Right cardiac atrium (tissue), 5 donors: ENCODE measurements at places on chromosomes 6 and 20. TPM values are rescaled to one million over a fixed set of nuclear protein-coding genes. Genes with fewer than 3 reads are reported as not detected.

DNA sequence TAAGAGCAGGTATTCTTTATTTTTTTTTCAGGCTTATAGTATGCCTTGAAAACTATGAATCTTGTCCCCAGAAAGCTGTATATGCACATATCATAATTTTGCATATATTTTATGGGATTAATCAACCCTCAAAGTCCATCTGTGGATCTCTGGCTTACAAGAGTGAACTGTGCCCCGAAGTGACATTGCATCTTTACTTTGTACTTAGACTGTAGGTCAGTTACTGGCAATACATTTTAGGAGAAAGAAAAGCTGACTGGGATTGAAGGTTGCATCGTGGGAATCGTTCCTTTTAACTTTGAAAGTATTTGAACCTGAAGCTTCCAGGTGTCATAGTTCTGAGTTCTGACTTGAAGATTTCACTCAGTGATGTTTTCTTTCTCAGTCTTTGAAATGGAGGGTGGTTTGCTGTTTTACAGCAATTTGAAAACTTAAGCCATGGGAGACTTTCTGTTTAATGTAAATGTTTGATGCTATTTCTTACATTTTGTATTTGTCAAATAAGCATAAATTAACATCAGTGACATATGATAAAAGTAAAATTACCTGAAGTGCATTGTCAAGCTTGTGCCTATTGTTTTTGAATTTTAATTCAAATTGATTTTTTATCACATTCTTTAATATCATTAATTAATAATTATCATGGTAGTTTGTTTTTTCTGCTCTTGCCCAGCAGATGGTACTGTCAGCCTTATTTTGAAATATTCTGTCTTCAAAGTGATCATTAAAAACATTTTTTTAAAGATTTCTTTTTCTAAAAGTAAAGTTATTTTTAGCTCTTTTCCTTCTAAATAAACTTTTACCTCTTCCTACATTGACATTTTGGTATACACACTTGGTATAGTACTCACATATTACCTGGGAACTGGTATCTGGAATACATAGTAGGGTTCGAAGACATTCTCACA lies 29.0 kb downstream of the L3MBTL3 start:
- DNase-seq, result no peak

- DNase-seq, result no peak
These were observed 386.9 kb downstream of the PREX1 start for GRCh38 chr20:48440916-48441315.

- no peak for DNase-seq
These were observed 58.6 kb upstream of the SLC32A1 start for GRCh38 chr20:38665506-38666285.

DNA sequence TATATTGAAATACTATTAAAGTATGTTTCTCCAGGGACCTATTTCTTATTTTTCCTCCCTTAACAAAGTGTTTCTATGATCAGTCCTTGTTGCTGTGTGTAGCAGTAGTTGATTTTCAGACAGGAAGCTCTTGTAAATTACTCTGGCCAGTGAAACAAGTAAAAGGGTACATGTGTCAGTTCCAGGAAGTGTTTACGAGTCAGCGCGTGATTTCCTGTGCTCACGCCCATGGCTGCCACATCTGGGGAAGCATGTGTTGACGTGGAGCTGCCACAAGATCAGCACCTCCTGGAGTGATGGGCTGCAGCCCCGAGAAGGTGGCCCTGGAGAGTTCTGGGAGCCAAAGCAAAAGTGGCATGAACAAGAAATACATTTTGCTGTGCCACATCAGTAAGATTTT lies 38.6 kb upstream of the GGTLC1 start:
- peak; percentile 68 for DNase-seq

- peak; percentile 74 for DNase-seq
These were observed 1.3 kb downstream of the RGL2 start for GRCh38 chr6:33297406-33297955.

GRCh38 chr6:142884214-142885035 lies 60.6 kb downstream of the HIVEP2 start:
- no peak for DNase-seq

DNA sequence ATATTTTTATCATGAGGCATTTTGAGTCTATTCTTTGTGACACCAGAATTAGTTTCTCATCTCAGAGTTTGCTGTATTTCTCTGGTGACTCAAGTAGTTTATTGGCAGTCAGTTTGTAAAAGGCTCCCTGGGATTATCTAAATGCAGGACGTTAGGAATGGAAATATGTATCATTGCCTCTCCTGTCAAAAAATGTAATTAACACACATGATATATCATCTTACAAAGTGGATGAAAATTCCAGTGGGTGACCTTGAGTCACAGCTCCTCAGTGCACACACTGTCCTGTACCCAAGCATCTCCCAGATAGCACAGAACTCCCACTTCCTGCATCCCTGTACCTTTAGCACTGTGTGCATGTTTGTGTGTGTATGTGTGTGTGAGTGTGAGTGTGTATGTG lies 258.6 kb downstream of the LAMA2 start:
- no peak for DNase-seq

DNA sequence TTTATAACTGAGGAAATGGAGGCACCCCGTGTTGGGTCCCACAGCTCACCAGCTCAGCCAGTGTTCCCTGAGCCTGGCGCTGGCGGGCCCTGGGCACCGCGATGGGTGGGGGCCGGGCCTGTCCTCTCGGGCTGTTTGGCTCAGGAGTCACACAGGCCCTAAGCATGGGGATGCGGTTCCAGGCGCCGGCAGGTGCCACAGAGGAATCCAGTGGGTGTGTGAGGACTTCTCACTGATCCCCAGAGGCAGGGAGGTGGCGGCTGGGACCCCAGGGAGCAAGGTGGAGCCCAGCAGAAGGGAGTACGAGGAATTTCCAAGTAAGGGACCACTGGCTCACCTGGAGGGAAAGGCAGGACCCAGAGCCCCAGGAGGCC lies 57.5 kb downstream of the IRF4 start:
- DNase-seq, result no peak

- DNase-seq, result no peak
These were observed 195.5 kb downstream of the MAFB start for GRCh38 chr20:40493549-40493948.

GRCh38 chr6:81655696-81656095 lies 96.8 kb downstream of the TENT5A start:
- no peak for DNase-seq

GRCh38 chr6:13470238-13471140 lies 16.9 kb downstream of the GFOD1 start:
- no peak for DNase-seq

GRCh38 chr6:157045831-157046454 lies 268.8 kb downstream of the ARID1B start:
- DNase-seq, result no peak

GRCh38 chr6:113526995-113527394 lies 330.1 kb upstream of the MARCKS start:
- no peak for DNase-seq

- DNase-seq, result no peak
These were observed 170.2 kb downstream of the HAO1 start for GRCh38 chr20:7770046-7770445.

GRCh38 chr6:157036245-157036711 lies 259.1 kb downstream of the ARID1B start:
- peak; percentile 48 for DNase-seq

DNA sequence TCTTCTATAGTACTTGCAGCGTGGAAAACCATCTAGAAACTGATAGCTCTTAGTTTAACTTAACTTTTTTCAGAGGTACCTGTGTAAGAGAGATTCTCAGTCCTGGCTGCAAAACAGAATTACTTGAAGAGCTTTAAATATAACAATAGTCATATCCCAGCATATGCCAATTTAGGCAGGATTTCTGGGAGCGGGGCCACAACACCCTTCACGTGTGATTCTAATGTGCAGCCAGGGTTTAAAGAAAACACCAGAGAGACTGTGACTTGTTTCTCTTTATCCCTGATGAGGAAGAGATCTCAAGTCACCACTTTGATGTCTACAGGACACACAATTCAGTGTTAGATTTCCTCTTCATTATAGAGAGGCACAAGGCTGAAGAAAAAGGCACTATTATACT lies 103.7 kb downstream of the PDSS2 start:
- DNase-seq, result peak; percentile 49

DNA sequence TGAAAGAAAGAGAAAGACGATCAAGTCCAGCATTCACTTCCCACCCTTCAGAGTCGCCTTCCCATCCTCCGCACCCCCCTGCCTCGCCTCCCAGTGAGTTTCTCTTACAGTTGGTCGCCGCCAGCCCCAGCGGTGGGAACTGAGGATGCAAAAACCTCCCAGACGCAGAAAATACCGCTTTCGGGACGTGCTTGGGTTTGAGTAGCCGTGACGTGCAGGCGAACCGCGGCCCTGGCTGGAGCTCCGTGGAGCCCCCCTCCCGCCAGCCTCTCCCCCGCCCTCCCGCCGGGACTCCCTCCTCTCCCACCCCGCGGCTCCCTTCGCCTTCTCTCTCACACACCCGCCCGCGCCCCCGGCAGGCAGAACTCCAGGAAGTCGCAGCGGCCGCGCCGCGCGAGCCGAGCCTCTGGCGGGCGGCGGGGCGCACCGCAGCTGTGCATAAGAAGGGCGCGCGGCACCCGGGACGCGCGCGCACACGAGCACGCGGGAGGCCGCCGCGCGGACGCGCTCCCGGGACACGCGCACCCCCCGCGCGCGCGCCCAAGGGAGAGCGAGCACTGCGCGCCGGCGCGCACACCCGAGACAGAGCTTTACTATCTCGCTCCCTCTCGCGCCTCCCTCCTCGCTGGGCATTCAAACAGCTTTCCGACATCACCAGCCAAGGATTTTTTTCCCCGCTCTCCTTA lies at the start of gene ADGRB3:
Gene ADGRB3 (plus strand): TSS at position 557 of the 686 bp plus-strand sequence. CDS start 3,394 bp downstream, outside the sequence.
- DNase-seq, result peak; percentile 94

GRCh38 chr6:43932259-43933147 lies 162.5 kb downstream of the VEGFA start:
- peak; percentile 21 for DNase-seq

GRCh38 chr6:144347448-144347759 lies 62.3 kb downstream of the UTRN start:
- DNase-seq, result no peak

- peak; percentile 48 for DNase-seq
These were observed 204.7 kb upstream of the ARG1 start for GRCh38 chr6:131368198-131368911.

DNA sequence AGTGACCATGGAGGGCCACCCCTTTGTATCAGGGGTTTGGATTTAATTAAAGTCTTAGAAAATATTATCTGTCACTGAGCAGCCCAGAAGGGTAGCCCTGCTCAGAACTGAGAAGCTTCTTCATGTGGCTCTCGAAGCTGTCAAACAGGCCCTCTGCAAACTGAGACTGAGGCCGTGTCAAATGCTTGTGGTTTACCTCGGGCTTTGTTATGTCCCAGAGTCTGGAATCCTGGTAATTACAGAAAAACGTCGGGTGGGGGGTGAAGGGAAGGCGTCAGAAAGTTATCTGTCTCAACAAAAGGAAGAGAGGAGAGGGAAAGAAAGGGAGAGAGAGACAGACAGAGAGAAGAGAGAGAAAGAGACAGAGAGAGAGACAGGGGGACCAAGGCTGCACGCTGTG lies 200.8 kb downstream of the BMP7 start:
- no peak for DNase-seq

DNA sequence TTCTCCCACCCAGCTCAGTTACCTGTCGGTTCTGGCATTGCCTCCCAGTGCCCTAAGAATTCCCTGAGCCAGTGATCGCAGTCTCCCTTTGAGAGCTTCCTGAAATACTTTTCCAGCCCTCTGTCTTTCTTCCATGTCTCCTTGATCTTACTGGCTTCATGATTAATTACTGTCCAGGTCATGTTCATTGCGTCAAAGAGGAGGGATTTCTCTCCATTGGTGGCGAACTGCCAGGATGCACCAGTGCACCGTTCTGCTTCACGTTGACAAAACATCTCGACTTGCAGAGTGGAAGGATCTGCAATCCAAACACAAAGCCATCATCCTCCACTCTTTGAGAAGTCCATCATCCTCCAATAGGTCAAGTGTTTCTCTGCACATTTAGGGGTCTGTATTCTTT lies 8.6 kb downstream of the RAET1E start:
- no peak for DNase-seq

The VSTM2L gene
- total RNA-seq, result 120 TPM

The DCDC2 gene
- total RNA-seq, result not detected

The CRISP3 gene
- total RNA-seq, result not detected

The PROCR gene
- 23.0 TPM for total RNA-seq

The PREX1 gene
- 15.5 TPM for total RNA-seq

The PNPLA1 gene
- total RNA-seq, result not detected

The BMP6 gene
- 2.5 TPM for total RNA-seq

The OR2B6 gene
- not detected for total RNA-seq

The MMP24 gene
- total RNA-seq, result 0.39 TPM
